H54 (cell line): ENCODE measurements at places on chromosomes 7 and 10.

GRCh38 chr10:44183667-44184632, 200.9 kb downstream of the CXCL12 start:
- no peak for DNase-seq

GRCh38 chr7:34728156-34728555, 70.1 kb downstream of the NPSR1 start:
- no peak for DNase-seq

GRCh38 chr7:139561-140243, 52.7 kb upstream of the FAM20C start:
- no peak for DNase-seq

DNA sequence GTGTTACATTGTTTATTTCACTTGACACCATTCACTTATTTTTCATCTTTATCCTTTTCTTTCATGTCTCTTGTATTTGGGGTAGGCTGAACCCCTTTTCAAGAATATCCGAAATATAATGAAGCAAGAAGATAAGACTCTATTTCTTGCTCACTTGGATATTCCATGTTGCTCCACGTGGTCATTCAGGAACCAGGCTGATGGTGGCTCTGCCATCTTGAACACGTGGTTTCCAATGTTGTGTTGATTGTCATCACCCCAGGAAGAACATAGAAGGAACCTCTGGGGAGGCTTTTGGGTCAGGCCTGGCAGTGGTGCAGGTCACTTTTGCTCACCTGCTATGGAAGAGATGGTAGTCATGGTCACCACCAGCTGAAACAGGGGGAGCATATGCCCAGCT, 9.3 kb upstream of the GALNTL5 start:
- no peak for DNase-seq

GRCh38 chr7:70354409-70355169, 756.3 kb downstream of the AUTS2 start:
- DNase-seq: no peak

DNA sequence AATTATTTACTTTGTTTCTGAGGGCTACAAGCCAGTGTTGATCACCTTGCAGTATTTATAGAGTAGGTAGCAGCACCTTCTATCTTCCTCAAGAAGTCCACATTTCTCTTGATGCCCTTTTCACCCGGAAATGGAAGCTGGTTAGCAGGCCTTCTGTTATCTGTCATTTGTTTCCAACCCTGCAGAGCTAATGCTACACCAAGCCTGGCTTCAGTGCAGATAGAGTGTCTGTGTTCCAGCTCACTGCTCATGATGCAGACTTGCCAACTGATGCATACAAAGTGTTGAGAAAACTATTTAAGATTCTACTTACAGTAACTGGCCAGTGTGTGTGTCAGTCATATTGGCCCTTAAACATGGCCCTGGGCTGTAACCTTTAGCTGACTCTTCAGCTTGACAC, 301.0 kb downstream of the LHFPL3 start:
- no peak for DNase-seq

DNA sequence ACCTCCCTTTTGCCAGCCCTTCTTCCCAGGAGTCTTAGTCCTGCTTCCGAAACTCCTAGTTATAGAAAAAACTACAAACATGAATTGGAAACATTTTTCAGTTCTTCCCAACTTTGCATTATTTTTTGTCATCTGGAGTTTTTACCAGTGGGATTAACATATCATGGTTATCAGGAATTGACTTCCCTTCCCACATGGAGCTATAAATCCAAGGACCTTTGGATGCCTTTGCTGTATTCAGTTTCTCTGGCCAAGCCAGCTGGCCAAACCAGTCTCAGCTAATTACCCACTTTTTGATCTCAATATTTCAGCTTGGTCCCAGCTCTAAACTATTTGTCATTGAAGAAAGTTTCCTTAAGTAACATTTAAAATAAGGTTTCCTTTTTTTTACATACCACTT, 570.6 kb downstream of the SORCS1 start:
- DNase-seq: no peak

GRCh38 chr10:88408096-88408495, 175.0 kb downstream of the RNLS start:
- no peak for DNase-seq

DNA sequence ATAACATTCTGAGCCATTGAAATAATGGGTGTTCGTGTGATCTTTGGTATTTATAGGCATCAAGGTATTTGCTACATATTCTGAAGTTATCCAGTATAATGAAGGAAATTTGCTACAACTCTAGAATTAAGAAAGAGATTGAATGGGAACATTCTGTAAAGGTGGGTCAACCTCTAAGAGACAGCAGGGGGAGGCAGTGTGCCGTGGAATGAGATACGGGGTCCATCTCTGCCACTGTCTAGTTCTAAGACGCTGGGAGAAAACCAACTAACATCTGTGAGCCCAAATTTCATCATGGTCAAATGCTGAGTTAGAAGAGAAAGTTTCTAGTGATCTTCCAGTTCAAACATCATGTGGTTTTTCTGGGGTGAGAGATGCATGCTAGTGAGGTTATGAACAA, 368.9 kb downstream of the SORCS1 start:
- DNase-seq: no peak

GRCh38 chr10:7945034-7945433, 109.5 kb upstream of the GATA3 start:
- no peak for DNase-seq

GRCh38 chr7:36787933-36788378, 63.7 kb upstream of the AOAH start:
- no peak for DNase-seq

GRCh38 chr7:4791101-4791737, 15.8 kb downstream of the AP5Z1 start:
- no peak for DNase-seq

- peak; percentile 9 for DNase-seq
Observed at GRCh38 chr10:64486149-64486548, 964.9 kb downstream of the REEP3 start.

DNA sequence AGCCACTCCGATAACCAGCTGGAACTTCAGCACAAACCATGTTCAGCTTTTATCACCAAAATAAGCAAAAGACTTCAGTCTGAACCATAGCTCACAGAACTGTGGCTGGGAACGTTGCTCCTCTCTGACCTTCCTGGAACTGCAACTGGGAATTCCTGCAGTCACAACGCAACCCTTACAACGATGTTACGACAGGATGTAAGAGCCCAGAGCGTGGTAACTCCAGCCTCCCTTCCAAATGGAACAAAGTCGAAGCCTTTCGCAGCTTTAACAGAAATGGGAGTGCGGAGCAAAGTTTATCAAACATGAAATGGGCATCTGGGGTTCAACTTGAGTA, 162.6 kb downstream of the ADAM12 start:
- no peak for DNase-seq

GRCh38 chr10:98154076-98154475, 19.6 kb downstream of the R3HCC1L start:
- DNase-seq: no peak

GRCh38 chr10:9501944-9502343, 1447.5 kb downstream of the GATA3 start:
- DNase-seq: no peak

- peak; percentile 70 for DNase-seq
Observed at GRCh38 chr10:99612167-99612831, 7.9 kb downstream of the SLC25A28 start.
